Cardiac septum (tissue), 1 donor: ENCODE measurements at places on chromosomes 2 and 18. TPM values are rescaled to one million over a fixed set of nuclear protein-coding genes. Genes with fewer than 3 reads are reported as not detected.

Gene LINC00305
- not detected for total RNA-seq

GRCh38 chr18:62914871-62915392 is 199.6 kb downstream of the PHLPP1 start:
- DNase-seq = no peak

DNA sequence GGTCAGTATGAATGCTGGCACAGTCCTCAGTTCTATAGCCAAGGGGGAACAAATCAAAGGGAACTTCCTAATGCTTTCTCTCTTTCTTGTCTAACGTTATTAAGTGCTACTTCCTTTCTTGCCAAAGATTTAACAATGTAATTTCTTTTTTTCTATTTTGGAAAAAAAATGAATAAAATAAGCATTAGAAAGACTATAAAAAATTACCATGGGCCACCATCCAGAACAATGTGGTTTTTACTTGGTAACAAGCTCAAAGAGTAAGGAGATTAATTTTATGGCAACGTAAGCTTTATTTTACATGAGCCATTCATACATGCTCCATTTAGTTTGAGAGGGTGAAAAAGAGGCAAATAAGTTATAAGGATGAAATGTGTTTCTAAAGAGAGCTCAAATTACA is 40.1 kb downstream of the SERPINE2 start:
- DNase-seq = no peak

Gene SLC23A3
- 0.48 TPM for total RNA-seq

DNA sequence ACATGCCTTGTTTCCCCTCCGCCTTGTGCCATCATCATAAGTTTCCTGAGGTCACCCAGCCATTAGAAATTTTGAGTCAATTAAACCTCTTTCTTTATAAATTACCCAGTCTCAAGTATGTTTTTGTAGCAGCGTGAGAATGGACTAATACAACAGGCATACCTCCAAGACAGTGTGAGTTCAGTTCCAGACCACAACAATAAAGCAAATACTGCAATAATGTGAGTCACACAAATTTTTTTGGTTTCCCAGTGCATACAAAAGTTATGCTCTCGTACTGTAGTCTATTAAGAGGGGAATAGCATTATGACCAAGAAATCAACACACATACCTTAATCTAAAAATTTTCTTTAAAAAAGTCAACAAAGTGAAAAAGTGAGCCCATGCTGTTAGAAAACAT is 217.2 kb downstream of the NR4A2 start:
- no peak for DNase-seq

Gene PNO1
- total RNA-seq = 10.8 TPM

DNA sequence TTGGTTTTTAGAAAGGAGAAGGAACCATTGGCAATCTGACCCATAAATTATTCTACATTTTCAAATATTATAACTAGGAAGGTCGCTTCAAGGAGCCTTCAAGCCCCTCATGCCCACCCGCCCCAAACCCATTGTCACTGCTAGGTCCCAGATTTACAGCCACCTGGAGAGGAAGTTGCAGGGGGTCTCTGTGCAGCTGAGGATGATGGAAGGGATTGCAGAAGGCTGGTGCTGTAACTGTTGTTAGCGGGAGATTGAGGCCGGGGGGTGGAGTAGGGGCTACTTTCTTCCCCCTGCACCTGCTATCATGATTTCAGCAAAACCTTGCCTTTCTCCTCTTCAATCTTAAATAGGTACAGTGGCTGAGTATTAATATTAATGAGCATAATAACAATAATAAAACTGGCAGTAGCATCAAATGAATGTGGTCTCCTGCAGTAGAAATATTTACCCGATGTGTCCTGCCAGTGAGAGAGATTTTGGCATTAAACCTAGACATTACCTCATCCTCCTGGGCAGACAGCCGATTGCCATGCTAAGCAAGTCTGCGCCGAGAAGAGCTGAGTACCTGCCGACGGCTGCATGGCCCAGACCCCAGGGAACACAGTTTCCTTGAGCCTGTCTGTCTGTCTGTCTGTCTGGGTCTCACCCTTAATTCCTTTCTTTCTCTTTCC is 225.4 kb downstream of the FAM210A start:
- DNase-seq = peak; percentile 81

- DNase-seq = no peak
Observed at GRCh38 chr2:69525261-69525660, 88.0 kb upstream of the NFU1 start.

GRCh38 chr18:59885579-59886163 is 14.1 kb upstream of the PMAIP1 start:
- no peak for DNase-seq

Gene CHRNG
- not detected for total RNA-seq

GRCh38 chr2:184729581-184729980 is 131.3 kb downstream of the ZNF804A start:
- no peak for DNase-seq

Gene SLC4A5
- 3.6 TPM for total RNA-seq

Gene ALK
- total RNA-seq = not detected

- no peak for DNase-seq
Observed at GRCh38 chr2:38621018-38621417, 18.3 kb upstream of the HNRNPLL start.

DNA sequence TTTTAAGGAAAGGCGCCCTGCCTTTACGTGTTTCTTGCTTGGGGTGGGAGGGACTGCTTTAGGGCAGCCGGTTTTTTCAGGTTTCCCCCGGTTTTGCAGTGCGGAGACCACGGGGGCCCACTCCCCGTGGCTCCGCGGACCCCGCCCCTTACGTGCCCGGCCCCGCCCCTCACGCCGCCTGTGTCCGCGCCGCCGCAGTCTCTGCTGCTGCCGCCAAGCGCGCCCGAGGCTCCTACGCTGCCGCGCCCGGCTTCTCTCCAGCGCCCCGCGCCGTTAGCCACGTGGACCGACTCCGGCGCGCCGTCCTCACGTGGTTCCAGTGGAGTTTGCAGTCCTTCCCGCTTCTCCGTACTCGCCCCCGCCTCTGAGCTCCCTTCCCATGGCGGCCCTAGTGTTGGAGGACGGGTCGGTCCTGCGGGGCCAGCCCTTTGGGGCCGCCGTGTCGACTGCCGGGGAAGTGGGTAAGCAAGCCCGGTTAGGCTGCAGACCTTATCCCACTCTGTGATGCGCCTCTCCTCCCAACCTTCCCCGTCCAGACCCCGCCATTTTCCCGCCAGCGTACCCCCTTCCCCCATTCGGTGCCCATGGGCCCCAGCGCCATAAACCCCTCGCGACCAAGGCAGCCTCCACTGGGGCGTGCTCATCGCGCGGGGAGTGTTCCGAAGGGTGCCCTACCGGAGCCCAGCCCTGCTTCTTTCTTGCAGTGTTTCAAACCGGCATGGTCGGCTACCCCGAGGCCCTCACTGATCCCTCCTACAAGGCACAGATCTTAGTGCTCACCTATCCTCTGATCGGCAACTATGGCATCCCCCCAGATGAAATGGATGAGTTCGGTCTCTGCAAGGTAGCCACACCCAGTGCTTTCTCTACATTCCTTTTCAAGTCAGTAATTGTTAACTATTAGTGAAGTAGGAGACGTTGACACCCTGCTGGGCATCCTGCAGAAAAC is at the start of gene CAD:
TSS of gene CAD (plus strand) at position 197 of the 949 bp plus-strand sequence. CDS start at position 380, 183 bp downstream.
- DNase-seq = peak; percentile 92

Gene OXER1
- total RNA-seq = 0.94 TPM

Gene GNAL
- 1.1 TPM for total RNA-seq

Gene DYNAP
- not detected for total RNA-seq

Gene BOLL
- total RNA-seq = not detected
